ENCODE measurements at places on chromosomes 1 and 21.

- peak; percentile 42 for DNase-seq
Observed at GRCh38 chr1:207831517-207832327, 79.2 kb downstream of the CD34 start.

DNA sequence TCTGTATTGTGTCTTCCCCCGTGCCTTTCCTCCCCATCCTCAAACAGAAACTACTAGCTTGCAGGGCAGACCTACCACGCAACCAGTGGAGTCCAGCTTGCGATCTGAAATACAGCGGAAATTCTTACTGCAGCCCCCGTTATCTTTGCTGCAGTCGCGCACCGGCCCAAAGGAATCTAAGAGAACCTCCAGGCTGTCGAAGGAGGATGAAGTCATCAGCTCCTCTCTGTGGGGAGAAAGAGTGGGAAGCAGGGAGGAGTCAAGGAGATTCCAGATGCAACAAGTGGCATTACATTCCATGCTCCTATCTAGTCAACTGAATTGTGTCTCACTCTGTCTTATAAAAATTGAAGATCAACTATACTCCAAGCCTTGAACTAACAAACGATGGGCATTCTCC, 206.9 kb downstream of the ASTN1 start:
- DNase-seq = no peak

DNA sequence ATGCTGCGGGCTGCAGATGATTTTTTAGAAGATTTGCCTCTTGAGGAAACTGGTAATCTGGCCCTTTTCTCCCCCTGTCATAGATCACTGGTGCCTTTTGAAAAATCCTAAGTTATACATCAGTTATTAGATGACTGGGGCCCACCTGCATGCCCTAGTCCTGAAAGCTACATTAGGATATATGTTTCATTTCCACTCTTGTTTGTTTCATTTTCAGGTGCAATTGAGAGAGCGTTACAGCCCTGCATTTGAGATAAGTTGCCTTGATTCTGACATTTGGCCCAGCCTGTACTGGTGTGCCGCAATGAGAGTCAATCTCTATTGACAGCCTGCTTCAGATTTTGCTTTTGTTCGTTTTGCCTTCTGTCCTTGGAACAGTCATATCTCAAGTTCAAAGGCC, 8.1 kb upstream of the IFI44 start:
- no peak for DNase-seq

- no peak for DNase-seq
Observed at GRCh38 chr1:115794976-115795639, 26.6 kb upstream of the CASQ2 start.

DNA sequence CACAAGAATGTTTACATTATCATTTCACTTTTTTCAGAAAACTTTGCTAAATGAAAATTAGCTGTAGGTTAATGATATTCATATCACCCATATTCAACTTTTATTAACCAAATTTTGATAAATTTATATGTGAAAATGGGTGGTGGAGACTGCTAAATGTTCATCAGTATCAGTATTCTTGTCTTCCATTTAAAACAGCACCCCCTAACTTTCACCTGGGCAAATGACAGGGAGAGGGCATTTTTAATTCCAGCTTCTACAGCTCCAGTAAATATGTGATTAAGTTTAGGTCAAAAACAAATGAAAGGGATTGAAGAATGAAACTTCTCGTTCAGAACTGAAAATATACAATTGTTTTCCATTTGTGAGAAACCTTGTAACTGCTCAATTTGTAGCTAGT, 722.2 kb downstream of the KCNT2 start:
- DNase-seq = no peak

GRCh38 chr1:113659556-113659955, 99.7 kb downstream of the PHTF1 start:
- no peak for DNase-seq

Data from stimulated activated CD4-positive, alpha-beta T cell treated with anti-CD3 and anti-CD28 coated beads, TNF-alpha, amount 100 ng/mL, for 24 hours (primary cell).